Right cardiac atrium (tissue), 5 donors: ENCODE measurements at places on chromosomes 6 and 20. TPM values are rescaled to one million over a fixed set of nuclear protein-coding genes. Genes with fewer than 3 reads are reported as not detected.

- no peak for DNase-seq
These were observed 143.8 kb downstream of the DOK5 start for GRCh38 chr20:54619181-54619580.

- DNase-seq = no peak
These were observed 240.7 kb downstream of the RNGTT start for GRCh38 chr6:88722686-88723085.

- peak; percentile 76 for DNase-seq
These were observed 50.7 kb downstream of the MRPL14 start for GRCh38 chr6:44076356-44077213.

DNA sequence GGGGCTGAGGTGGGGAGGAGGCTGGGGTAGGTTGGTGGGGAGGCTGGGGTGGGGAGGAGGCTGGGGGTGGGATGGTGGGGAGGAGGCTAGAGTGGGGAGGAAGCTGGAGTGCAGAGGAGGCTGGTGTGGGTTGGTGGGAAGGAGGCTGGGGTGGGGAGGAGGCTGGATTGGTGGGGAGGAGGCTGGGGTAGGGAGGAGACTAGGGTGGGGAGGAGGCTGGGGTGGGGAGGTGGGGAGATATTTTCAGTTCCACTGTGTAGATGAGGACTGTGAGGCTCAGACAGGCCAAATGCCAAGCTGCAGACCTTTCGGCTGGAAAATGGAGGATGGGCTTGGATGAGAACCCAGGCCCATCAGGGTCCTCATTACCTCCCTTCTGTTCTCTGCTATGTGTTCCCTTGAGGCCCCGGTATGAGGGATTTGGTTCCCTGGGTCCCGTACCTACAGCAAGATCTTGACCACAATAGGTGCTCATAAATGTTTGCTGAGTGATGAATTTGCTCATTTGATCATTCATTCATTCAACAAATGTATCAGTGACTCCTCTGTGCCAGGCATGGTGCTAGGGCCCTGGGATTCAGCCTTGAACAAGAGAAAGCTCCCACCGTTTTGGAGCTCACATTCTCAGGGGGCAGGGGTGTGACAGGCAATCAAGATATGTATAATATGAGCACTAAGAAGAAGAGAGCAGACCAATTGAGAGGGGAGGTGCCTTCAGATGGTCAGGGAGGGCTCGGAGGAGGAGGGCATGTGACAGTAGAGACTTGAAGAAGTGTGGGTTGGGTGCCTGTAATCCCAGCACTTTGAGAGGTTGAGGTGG, 36.1 kb upstream of the NOL4L start:
- DNase-seq = no peak

DNA sequence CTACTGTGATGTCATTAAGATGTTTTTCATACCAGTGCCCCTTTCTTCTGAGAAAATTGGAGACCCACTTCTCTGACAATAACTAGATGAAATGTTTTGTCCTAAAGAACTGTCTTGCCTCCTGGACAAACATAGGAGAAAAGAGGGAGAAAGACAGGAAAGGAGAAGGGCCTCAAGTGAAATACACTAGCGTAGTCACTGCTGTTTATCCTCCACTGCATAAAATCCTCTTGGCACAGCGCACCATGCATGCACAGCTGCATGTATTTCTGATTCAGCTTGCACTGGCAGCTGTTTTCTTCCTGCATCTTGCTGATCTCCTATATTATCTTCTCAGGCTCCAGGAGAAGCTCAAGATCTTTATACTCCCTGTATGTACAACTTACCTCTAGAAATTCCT, 158.0 kb upstream of the BMP5 start:
- no peak for DNase-seq

- no peak for DNase-seq
These were observed 135.6 kb upstream of the PTPRK start for GRCh38 chr6:128655978-128656498.

DNA sequence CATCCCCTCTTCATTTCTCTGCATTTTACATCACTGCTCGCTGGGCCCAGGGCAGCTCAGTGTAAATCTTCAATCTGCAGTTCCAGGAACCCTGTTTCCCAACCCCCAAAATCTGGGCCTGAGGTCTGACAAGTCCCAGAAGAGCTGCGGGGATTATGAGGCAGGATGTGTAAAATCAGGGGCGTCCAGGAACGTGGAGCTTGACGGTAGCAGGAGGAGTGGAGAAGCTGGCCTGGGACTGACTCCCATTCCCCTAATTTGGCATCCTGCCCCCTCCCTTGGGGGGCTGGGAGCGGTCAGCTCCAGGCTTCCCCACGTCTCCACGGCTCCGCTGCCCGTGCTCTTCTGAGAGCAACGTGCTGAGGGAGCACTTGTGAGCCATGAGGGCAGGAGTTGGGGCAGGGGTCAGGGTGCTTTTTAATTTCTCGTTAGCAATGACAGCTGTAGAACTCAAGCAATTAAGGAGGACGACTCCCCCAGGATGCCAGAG, 23.4 kb upstream of the VEGFA start:
- DNase-seq = peak; percentile 52

- no peak for DNase-seq
These were observed 94.4 kb upstream of the SIRPA start for GRCh38 chr20:1800777-1801176.

DNA sequence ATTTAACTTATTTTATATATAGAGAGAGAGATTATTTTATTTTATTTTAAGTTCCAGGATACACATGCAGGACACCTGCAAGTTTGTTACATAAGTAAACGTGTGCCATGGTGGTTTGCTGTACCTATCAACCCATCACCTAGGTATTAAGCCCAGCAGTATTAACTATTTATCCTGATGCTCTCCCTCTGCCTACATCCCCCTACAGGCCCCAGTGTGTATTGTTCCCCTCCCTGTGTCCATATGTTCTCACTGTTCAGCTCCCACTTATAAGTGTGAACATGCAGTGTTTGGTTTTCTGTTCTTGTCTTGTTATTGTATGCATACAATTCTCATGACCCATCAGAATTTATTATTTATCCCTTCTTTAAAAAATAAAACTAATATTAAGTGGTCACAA, 34.6 kb downstream of the FKBP1C start:
- DNase-seq = no peak

DNA sequence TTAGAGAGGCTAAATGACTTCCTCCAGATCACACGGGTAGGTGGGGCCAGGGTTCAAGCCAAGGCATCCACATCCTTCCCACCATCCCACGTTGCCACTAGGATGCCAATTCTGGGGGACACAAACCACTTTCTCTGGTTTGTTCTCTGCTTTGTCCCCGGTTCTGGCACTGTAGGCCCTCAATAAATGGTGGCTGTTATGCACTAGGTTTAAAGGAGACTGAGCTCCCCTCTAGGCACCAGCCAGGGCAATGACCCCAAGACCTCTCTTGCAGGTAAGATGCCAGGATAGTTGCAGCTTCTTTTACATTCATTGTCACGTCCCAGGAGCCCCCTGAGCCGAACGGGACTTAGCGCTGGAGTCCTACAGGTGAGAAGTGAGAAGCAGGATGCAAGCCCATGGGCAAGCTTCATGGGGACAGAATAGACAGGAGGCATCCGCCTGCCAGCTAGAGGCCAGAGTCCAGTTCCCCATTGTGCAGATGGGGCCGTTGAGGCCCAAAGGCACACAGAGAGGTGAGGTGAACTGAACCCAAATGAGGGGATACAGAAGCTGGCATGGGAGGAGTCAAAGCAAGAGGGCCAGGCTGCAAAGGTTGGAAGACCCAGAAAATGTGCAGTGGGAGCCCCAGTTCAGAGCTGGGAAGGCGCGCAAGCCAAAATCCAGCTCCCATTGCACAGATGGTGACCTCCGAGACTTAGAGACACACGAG, 677 bp downstream of the PXMP4 start:
- no peak for DNase-seq

DNA sequence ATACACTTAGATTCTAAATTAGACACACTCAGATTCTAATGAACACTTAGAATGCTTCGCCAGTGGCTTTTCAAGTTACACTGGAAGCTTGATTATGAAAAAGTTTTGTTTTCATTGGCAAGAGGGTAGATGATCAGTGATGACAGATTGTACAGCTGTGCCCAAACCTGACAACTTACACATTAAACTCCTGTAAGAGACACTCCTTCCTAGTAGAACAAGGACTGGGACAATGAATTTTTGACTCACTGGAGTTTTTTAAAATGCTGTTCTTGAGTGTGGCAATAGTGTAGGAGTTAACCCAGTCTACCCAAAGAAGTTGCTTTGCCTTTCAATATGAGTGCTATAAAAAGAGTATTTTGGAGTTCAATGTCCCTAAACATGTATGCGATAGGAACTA, 140.8 kb downstream of the SLC16A10 start:
- DNase-seq = no peak

- no peak for DNase-seq
These were observed 224.8 kb downstream of the GJA1 start for GRCh38 chr6:121660277-121660676.

- DNase-seq = no peak
These were observed 72.5 kb downstream of the CD40 start for GRCh38 chr20:46190478-46191167.

DNA sequence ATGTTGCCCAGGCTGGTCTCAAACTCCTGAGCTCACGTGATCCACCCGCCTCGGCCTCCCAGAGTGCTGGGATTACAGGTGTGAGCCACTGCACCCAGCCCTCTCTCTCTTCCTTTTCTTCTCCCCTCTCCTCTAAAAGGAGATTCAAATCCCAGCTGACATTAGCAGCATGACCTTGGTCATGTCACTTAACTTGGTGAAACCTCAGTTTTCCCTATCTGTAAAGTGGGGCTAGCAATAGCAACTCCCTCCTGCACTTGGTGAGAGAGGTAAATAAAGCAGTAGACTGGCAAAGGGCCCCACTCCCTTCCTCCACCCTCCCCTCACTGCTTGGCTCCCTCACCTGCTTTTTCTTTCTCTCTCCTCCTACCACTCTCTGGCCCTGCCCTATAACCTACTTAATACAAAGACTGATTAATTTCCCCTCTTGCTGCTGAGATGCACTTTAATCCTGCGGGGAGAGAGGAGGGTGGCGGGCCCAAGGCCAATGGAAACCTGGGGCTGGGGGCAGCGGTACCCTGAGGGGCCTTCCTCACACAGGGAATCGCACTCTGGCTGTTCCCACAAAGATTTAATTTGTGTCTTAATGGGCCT, 54.2 kb upstream of the ZFAND3 start:
- DNase-seq = no peak

DNA sequence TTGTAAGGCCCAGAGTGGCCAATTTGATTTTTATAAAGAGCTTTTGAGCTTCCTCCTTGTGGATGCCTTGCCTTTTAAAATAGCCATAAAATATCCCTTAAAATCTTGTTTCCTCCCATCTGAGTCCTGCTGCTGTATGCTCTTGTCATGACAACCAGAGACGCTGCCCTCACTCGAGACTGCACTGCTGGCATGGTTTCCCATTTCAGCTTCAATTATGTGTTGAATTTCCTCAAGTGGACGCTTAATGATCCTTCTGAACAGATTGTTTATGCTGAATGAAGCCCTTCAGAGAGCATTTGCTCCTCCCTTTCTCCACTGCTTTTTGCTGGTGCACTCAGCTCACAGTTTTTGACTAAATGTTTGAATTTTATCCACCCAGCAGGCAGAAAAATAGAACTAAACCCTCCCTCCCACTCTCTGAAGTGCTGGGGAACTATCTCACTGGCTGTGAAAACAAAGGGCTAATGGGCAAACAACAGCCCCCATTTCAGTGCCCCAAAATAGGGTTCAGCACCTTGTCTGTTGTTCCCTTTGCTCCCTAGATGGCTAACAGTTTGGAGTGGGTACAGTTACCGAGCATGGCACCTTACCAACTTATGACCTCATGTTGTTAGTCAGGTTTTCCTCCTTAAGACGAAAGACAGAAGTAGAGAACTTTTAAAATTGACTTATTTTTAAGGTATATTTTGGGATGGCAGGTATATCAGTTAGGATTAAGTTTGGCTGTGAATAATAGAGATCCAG, 45.5 kb upstream of the RNF8 start:
- no peak for DNase-seq

GRCh38 chr6:98747273-98747672, 87.1 kb upstream of the POU3F2 start:
- no peak for DNase-seq

DNA sequence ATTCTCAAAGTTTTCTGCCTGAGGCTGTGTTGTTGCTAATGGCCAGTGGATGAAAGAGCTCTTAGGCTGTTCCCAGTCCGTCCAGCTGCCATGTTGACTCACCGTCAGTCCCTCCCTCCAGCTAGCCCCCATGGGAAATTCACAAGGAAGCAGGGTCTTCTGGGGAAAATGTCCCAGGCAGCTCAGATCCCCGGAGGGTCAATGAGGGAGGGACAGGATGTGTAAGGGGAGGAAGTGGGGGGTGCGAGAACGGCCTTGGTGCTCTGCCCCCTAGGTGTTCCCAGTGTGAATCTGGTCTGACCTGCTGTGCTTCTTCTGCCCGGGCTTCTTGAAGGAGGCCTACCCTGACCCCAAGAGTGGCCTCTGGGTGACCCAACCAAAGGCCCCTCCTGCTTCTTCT, 65.9 kb downstream of the CEBPB start:
- DNase-seq = no peak

GRCh38 chr20:46630306-46630705, 21.0 kb downstream of the SLC13A3 start:
- DNase-seq = no peak

Gene ADGRF1
- not detected for polyA plus RNA-seq

Gene VSX1
- polyA plus RNA-seq = 0.27 TPM

Gene SLC22A2
- polyA plus RNA-seq = 0.05 TPM

Gene MAS1L
- not detected for polyA plus RNA-seq

Gene TBXT
- polyA plus RNA-seq = not detected

Gene LSM14B
- polyA plus RNA-seq = 27.6 TPM

Gene RCAN2
- 82.9 TPM for polyA plus RNA-seq

Gene PRSS16
- 0.36 TPM for polyA plus RNA-seq

Gene PHACTR3
- 14.5 TPM for polyA plus RNA-seq
